ENCODE measurements at places on chromosomes 3 and 15. TPM values are rescaled to one million over a fixed set of nuclear protein-coding genes. Genes with fewer than 3 reads are reported as not detected.
A peak's percentile ranks its signal among the peaks of the same experiment; 100 is the strongest.

- H3K4me1 ChIP-seq, result no peaks in the 10 kb centered on the region
- H3K4me3 ChIP-seq, result no peak overlapping the region
- H3K36me3 ChIP-seq, result no peaks in the 10 kb centered on the region
- no peak overlapping the region for H3K27ac ChIP-seq
- no peak for DNase-seq
Measured at GRCh38 chr3:194574639-194575483, 58.4 kb downstream of the TMEM44 start.

GRCh38 chr3:187997490-187997889, 156.5 kb upstream of the LPP start:
- no peak overlapping the region for H3K27ac ChIP-seq
- no peak for DNase-seq
- no peaks in the 10 kb centered on the region for H3K4me1 ChIP-seq
- H3K36me3 ChIP-seq, result no peaks in the 10 kb centered on the region
- no peak overlapping the region for H3K4me3 ChIP-seq

DNA sequence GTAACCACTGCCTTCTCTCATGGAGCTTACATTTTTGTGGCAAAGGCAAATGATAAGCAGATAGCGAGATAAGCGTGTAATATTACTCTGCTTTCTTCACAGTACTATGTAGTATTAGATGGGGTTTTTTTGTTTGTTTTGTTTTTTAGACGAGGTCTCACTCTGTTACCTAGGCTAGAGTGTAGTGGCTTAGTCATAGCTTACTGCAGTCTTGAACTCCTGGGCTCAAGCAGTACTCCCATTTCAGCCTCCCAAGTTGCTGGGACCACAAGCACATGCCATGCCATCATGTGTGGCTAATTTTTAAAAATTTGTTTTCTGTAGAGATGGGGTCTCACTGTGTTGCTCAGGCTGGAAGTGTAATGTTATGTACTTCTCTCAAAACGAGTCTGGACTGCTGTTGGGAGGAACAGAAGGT, 22.9 kb downstream of the MBNL1 start:
- no peak for DNase-seq
- no peak overlapping the region for H3K4me3 ChIP-seq
- H3K36me3 ChIP-seq, result no peaks in the 10 kb centered on the region

GRCh38 chr15:26287381-26287780, 424.3 kb upstream of the ATP10A start:
- H3K4me3 ChIP-seq, result no peak overlapping the region
- DNase-seq, result no peak
- H3K27ac ChIP-seq, result no peak overlapping the region
- H3K4me1 ChIP-seq, result no peaks in the 10 kb centered on the region

DNA sequence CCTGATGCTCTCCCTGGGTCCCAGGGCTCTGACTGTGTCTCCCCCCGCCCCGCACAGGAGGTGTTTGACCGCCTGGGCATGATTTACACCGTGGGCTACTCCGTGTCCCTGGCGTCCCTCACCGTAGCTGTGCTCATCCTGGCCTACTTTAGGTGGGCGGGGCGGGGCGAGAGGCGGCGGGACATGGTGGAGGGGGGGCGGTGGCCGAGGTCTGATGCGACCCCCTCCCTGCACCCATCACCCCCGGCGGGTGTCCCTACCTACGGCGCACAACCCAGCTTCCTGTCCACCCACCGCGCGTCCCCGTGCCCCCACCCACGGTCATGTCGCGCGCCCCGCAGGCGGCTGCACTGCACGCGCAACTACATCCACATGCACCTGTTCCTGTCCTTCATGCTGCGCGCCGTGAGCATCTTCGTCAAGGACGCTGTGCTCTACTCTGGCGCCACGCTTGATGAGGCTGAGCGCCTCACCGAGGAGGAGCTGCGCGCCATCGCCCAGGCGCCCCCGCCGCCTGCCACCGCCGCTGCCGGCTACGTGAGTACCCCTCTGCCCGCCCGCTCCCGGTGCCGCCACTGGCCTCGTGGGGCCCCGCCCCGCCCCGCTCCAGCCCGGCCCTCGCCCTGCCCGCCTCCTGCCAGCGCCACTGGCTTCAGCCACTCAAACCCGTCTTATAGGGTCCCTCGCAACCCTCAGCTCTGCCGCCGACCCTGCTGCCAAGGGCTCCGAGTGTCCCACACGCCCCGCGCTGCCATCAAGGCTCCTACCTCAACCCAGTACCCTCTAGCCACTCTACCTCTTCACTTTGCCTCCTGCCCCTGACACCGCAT, 21.0 kb downstream of the PTH1R start:
- no peak overlapping the region for H3K27ac ChIP-seq
- no peak overlapping the region for H3K4me3 ChIP-seq
- no peaks in the 10 kb centered on the region for H3K27me3 ChIP-seq
- peak; percentile 78 for DNase-seq

GRCh38 chr15:32036971-32037370, 6.7 kb downstream of the CHRNA7 start:
- DNase-seq, result no peak
- H3K36me3 ChIP-seq, result no peaks in the 10 kb centered on the region
- H3K4me1 ChIP-seq, result no peaks in the 10 kb centered on the region

- DNase-seq, result no peak
- H3K27me3 ChIP-seq, result no peaks in the 10 kb centered on the region
- H3K36me3 ChIP-seq, result no peaks in the 10 kb centered on the region
- H3K27ac ChIP-seq, result no peak overlapping the region
- no peaks in the 10 kb centered on the region for H3K4me1 ChIP-seq
- no peak overlapping the region for H3K4me3 ChIP-seq
Measured at GRCh38 chr3:195113536-195114425, 157.2 kb downstream of the XXYLT1 start.

DNA sequence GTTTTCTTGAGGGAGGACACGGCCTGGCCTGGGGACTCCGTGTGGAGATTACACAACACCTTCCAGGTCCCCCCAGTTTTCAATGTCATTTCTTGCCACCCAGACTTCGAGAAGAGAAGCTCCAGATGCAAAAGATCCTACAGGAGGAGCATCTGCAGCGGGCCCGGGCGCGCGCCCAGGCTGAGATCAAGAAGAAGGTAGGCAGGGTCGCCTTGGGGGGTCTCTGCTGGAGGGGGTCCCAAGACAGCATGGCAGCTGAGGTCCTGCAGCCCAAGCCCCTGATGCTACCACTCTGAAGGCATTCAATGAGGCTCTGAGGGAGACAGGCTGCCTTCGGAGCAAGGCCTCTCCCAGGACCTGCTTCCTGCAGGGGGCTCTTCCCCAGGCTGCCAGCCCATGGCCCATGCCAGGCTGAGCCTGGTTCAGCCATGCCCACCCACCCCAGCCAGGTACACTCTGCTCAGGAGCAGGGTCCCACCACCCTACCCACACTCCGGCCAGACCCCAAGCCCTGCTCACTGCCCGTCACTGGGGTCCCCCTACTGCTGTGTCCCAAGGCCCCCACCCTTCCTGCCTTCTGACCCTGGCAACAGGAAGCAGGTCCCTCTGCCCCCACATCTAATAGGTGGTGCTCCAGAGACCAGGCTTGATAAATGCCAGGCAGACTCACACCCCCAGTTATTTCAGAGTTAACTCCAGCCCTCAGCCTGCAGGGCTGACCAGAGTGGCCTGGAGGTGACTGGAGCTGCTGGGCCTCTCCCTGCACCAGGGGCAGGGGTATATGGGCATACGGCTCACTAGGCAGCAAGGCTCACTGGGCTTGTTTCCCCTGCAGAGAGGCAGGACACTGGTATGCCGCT, 40.0 kb downstream of the ZXDC start:
- no peak overlapping the region for H3K4me3 ChIP-seq
- no peaks in the 10 kb centered on the region for H3K27me3 ChIP-seq
- H3K36me3 ChIP-seq, result peaks cover 2% of the 10 kb centered on the region
- no peaks in the 10 kb centered on the region for H3K4me1 ChIP-seq
- no peak overlapping the region for H3K27ac ChIP-seq

- peaks cover 1% of the 10 kb centered on the region for H3K36me3 ChIP-seq
- H3K4me3 ChIP-seq, result no peak overlapping the region
- no peak overlapping the region for H3K27ac ChIP-seq
- DNase-seq, result no peak
- H3K4me1 ChIP-seq, result peaks cover 1% of the 10 kb centered on the region
Measured at GRCh38 chr15:49038382-49038781, 7.9 kb downstream of the SECISBP2L start.

GRCh38 chr3:62149962-62150361, 223.4 kb downstream of the FEZF2 start:
- H3K36me3 ChIP-seq, result no peaks in the 10 kb centered on the region
- no peak for DNase-seq
- H3K27me3 ChIP-seq, result no peaks in the 10 kb centered on the region
- no peak overlapping the region for H3K4me3 ChIP-seq
- H3K4me1 ChIP-seq, result no peaks in the 10 kb centered on the region
- H3K27ac ChIP-seq, result peak overlapping the region; percentile 45

The CCDC39 gene
- total RNA-seq, result 0.60 TPM

- H3K36me3 ChIP-seq, result no peaks in the 10 kb centered on the region
- peaks cover 2% of the 10 kb centered on the region for H3K27me3 ChIP-seq
- no peaks in the 10 kb centered on the region for H3K4me1 ChIP-seq
- H3K27ac ChIP-seq, result no peak within 1 kb of the TSS
Measured at GRCh38 chr15:52295421-52296001, at the start of gene MYO5C. Gene MYO5C (minus strand): TSS chr15:52295804. CDS start chr15:52295636, 168 bp downstream.

DNA sequence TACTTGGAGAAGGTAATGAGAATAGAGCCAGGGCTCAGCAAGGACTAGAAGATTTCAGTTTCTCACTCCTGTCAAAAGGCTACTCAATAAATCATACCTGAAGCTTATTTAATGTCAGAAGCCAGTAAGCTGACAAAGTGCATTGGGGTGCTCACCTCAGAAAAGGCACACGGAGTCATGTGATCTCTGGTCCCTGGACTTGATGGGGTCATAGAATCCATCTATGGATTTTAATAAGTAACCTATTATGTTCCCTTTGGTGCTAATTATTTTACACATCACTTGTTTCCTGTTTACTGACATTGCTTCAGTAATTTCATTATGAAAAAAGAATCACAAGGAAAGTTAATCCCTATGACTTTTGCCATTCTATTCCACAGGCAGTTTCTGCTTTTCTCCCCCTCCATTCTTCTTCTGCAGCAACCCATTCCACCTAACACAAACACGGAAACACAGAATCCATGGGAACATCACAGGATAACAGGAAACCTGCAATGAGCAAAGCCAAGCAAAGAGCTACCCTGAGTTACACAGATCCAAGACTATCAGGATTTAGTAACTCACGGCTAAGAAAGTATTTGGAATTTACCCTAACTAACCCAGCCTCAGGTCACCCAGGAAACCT, 159.6 kb downstream of the MEIS2 start:
- DNase-seq, result no peak
- H3K4me1 ChIP-seq, result peaks cover 3% of the 10 kb centered on the region
- H3K4me3 ChIP-seq, result no peak overlapping the region
- no peak overlapping the region for H3K27ac ChIP-seq

GRCh38 chr3:101994386-101994785, 145.1 kb downstream of the NFKBIZ start:
- DNase-seq, result no peak
- H3K27ac ChIP-seq, result no peak overlapping the region
- H3K27me3 ChIP-seq, result no peaks in the 10 kb centered on the region
- H3K4me3 ChIP-seq, result no peak overlapping the region

The CCDC33 gene
- total RNA-seq, result not detected

The MOBP gene
- not detected for total RNA-seq

The ZNF774 gene
- 7.4 TPM for total RNA-seq

GRCh38 chr3:134790065-134790464, 5.0 kb upstream of the EPHB1 start:
- no peak for DNase-seq
- H3K4me1 ChIP-seq, result no peaks in the 10 kb centered on the region
- no peaks in the 10 kb centered on the region for H3K36me3 ChIP-seq
- H3K27me3 ChIP-seq, result no peaks in the 10 kb centered on the region

The C3orf38 gene
- 22.4 TPM for total RNA-seq

DNA sequence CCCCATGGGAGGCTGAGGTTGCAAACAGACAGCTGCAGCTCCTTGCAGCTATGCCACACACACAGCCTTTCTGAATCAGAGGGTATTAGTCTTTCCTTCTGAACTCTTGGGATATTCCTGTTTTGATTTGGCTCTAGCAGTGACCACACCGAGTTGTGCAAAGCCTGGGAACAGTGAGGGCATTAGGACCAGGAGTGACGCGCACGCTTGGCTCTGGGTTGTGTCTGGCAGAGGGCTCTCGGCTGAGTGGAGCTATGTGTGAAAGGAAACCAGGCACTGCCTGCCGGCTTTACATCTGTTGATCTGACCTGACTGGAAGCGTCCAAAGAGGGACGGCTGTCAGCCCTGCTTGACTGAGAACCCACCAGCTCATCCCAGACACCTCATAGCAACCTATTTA, at the start of gene GALNT15:
TSS of gene GALNT15 (plus strand) at position 292 of the 400 bp plus-strand sequence. CDS start 472 bp downstream, outside the sequence.
- no peak within 1 kb of the TSS for H3K27ac ChIP-seq
- H3K27me3 ChIP-seq, result no peaks in the 10 kb centered on the region
- peak within 1 kb of the TSS; percentile 37 for H3K4me3 ChIP-seq

GRCh38 chr3:51375571-51375970, 9.5 kb upstream of the MANF start:
- no peaks in the 10 kb centered on the region for H3K36me3 ChIP-seq
- H3K4me1 ChIP-seq, result no peaks in the 10 kb centered on the region
- no peak overlapping the region for H3K4me3 ChIP-seq
- no peaks in the 10 kb centered on the region for H3K27me3 ChIP-seq
- peak; percentile 49 for DNase-seq
- H3K27ac ChIP-seq, result no peak overlapping the region

GRCh38 chr15:64930778-64931371, 19.2 kb downstream of the ANKDD1A start:
- no peak for DNase-seq
- no peaks in the 10 kb centered on the region for H3K36me3 ChIP-seq
- H3K27ac ChIP-seq, result no peak overlapping the region

GRCh38 chr15:37204692-37205091, 104.3 kb upstream of the MEIS2 start:
- no peaks in the 10 kb centered on the region for H3K27me3 ChIP-seq
- H3K27ac ChIP-seq, result no peak overlapping the region
- H3K36me3 ChIP-seq, result no peaks in the 10 kb centered on the region
- no peak overlapping the region for H3K4me3 ChIP-seq
- DNase-seq, result no peak
- no peaks in the 10 kb centered on the region for H3K4me1 ChIP-seq

The CMTM8 gene
- total RNA-seq, result 6.8 TPM

- H3K36me3 ChIP-seq, result peaks cover 6% of the 10 kb centered on the region
- H3K4me1 ChIP-seq, result no peaks in the 10 kb centered on the region
- no peaks in the 10 kb centered on the region for H3K27me3 ChIP-seq
- H3K27ac ChIP-seq, result no peak overlapping the region
- no peak overlapping the region for H3K4me3 ChIP-seq
Measured at GRCh38 chr15:70077188-70078147, 20.2 kb downstream of the TLE3 start.
